ENCODE measurements at places on chromosomes 7 and 10. TPM values are rescaled to one million over a fixed set of nuclear protein-coding genes. Genes with fewer than 3 reads are reported as not detected.

The TRIM50 gene
- total RNA-seq, result not detected

DNA sequence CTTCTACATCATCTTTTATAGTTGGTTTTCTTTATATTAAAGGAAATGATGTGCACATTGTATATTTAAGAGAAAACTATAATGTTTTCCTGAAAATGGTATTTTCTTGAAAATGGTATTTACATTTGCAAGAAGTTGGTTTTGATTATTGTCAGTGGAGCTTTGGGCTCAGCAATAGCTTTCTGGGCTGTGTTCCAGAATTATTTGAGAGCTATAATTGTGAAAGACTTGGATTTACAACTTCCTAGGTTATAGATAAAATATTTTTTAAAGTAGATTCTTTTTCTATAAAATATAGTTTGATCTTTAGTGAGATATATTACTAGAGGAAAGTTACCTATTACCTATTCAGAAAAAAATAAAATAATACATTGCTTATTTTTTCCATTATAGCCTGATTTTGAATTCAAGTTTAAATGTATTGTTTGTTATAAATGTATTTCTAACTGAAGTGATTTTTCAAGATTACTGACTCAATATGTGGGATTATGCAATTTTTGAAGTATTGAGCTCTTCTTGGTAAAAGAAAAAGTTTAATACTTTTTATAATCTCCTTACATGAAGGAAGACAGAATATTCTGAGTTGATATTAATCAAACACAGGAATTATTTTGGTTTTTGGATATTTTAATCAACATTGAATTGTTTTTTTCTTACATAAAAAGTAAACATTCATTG, 20.2 kb downstream of the GNAI1 start:
- DNase-seq, result peak; percentile 91

GRCh38 chr7:150572496-150572895, 5.3 kb downstream of the GIMAP4 start:
- no peak for DNase-seq

DNA sequence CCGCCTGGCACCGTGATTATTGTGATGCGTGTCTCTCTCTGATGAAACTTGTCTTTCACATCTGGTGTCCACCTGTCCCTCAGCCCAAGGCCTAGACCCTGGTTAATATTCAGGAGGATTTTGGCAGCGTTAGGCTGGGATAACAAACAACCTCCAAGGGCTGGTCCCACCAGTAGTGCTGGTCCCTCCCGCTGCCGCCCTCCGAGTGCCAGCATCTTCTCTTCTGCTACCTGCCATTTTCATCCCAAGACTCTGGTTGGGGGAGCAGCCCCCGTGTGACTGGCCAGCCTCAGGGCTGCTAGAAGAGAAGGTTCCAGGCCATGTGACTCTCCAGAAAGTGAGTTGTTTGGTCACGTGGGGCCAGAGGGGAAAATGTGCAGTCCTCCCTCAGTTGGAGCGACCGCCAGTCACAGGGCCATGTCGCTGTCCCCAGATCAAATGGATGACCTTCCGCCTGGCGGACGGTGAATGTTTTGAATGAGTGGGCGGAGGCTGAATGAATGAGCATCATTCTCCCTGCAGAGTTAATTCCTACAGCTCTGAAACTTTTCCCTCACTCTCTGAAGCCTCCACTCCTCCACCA, 479.9 kb upstream of the FOXK1 start:
- no peak for DNase-seq

The SLC18A3 gene
- total RNA-seq, result under 0.01 TPM

GRCh38 chr7:106599343-106599698, 61.6 kb downstream of the CCDC71L start:
- DNase-seq, result no peak

All from fibroblast of villous mesenchyme (primary cell).